Right lung (tissue), 10 donors: ENCODE measurements at places on chromosomes 5 and 9.

DNA sequence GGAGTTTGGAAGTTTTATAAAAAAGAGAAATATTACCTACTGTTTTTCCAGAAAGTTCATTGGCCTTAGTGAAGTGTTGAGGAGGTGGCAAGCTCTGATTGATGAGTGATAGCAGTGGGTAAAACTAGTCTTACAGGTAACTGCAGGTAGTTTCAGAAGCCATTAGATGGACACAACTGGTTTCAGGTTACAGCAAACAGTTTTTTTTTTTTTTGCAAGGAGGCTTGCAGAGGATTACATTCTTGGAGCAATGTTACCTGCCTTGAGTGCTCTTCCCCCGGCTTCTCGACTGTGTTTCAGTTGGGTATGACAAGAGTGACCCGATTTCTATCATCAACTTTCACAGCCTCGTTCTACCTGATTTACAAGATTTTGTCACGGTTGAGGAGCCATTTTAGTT, 333.4 kb downstream of the YTHDC2 start:
- DNase-seq: peak; percentile 5

- no peak for DNase-seq
Measured at GRCh38 chr5:175889910-175890684, 18.7 kb downstream of the CPLX2 start.

DNA sequence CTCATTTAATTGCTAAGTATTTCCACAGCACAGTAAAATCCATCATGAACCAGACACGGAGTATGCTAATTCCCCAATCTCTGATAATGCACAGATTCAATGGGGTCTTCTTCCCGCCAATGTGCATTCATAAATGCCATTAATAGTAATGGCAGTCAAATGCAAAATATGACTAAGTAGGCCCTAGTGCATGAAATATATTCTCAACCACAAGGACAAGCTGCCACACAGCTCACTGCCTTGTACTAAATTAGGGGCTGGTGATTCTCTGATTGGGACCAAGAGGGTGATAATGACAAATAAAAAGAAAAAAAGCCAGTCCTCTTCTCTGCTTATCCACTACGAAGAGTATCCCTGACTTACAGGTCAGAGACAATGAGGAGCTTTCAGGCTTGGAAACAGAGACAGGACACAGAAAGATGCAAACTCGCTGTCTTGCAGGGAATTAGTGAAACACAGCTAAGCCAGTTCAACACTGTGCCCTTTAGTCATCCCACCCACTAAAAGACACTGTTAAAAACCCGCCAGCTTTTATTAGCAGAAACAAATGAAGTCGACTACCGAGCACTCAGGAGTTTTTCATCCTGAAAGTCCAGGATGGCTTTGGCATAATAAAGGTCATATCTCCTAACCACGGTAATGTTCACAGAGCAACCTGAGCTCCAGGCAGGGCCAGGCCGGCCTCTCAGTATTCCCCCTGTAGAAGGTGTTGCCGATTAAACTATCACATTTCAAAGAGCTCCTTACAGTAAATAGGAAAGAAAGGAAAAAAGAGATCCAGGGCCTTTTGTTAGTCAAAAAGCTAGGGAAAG, 148.1 kb downstream of the EBF1 start:
- no peak for DNase-seq

GRCh38 chr5:96821260-96821916, 13.6 kb upstream of the ERAP1 start:
- no peak for DNase-seq

DNA sequence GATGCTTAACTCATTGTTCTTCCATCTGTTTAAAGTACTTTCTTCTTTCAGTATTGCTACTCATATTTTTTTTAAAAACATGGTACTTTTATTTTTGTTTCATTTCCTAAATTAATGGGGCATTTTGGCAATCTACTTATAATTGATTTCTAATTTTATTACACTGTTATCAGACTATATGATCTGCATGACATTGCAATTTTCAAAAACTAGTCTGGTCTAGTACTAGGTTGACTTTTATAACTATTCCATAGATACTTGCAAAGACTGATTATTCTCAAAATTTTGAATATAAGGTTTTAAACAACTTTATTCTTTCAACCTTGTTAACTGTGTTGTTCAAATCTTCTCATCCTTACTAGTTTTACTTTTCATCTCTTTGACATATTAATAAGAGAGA, 63.9 kb upstream of the MVB12B start:
- no peak for DNase-seq

GRCh38 chr5:92775711-92776615, 805.1 kb downstream of the NR2F1-AS1 start:
- DNase-seq: no peak

DNA sequence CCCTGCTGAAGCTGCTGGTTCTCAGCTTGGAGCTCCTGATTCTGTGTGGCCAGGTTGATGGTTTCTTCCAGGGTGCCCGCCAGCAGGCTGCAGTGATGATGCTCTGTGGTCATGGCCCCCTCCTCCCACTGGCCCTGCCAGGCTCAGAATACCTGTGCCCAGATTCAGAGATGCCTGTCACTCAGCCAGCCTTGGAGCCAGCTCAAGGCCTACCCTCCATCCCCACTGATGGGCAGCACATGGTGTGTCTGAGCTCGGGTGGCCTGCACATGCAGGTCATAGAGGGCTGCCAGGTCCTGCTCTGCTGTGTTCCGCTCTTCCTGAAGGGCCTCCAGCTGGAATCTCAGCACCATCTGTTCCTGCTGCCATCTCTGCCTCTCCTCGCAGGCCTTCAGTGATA, 5.4 kb downstream of the SLC35A4 start:
- DNase-seq: no peak

GRCh38 chr9:98522487-98522886, 186.2 kb downstream of the GABBR2 start:
- no peak for DNase-seq

DNA sequence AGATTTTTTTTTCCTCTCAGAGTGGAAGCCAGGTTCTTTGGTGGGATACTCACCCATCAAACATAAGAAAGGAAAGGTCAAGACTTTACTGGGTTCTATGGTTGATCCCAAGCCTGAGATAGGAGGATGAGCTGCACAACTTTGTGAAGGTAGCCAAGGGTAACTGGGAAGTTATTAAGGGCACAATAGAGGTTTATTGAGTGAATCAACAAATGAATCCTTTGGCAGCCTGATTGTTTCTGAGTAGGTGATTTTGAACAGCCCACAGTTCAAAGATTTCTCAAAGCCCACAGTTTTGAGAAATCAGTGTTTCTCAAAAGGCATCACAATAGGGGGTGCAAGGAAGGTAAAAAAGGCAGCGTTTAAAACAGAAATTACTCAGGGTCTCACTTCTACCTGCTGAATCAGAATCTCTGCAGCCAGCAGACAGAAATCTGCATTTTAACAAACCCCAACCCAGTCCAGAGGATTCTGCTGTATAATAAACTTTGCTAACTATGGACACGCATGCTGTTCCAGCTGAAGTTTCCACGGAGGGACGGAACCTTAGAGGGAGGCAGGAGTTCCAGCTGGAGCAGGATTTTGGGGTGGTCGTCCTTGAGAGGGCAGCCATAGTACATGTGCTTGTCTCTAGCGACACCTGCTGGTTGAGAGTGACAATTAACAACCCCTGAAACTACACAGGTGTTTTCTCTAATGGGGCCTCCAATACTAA, 32.7 kb upstream of the FSD1L start:
- DNase-seq: peak; percentile 53

DNA sequence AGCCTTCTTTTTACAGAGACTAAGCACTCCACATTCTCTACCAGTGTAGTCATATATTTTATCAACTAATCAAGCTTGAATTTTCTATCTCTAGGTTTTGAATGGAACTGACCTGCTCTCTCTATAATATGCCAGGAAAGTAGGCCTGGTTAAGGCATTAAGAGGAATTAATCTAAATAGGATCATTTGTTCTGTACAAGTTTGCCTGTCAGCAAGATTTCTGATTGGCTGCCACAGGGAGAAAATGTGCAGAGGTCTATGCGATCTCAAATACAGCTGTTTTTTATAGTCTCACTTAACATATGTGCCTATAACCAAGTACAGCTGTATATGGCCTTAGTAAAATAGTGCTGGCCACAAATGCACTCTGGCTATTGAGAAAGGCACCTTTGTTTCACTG, 418.8 kb downstream of the KDM4C start:
- no peak for DNase-seq

DNA sequence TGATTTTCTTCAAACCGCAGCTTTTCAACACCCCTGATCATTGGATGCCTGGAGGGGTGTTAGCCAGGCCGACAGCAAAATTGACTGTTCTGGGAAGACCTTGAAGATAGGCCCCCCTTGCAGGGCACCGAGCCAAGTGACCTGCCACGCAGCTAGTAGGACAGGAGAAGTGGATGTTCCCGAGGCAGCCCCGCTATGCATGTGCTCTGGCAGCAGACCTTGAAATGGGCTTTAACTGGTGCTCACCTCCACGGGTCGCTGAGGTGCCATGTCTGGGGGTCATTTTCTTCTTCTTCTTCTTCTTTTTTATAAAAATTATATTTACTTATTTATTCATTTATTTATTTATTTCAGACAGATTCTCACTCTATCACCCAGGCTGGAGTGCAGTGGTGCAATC, 12.6 kb downstream of the FGF18 start:
- no peak for DNase-seq

DNA sequence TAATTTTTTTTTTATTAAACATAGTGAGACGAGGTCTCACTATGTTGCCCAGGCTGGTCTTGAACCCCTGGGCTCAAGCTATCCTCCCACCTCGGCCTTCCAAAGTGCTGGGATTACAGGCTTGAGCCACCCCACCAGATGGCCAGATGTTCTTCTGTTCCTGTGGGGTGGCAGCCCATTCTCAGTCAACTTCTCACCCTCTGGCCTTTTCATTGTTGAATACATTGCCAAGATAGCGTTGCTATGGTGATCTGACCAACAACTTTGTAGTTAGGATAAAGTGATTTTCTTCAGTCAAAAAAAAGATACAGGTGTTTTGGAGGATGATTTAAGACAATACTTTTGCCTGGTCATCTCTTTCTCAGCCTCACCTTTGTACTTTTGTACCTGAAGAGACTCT, 109.1 kb downstream of the EGFLAM start:
- DNase-seq: no peak

- no peak for DNase-seq
Measured at GRCh38 chr9:68780720-68781119, 75.7 kb downstream of the PIP5K1B start.

DNA sequence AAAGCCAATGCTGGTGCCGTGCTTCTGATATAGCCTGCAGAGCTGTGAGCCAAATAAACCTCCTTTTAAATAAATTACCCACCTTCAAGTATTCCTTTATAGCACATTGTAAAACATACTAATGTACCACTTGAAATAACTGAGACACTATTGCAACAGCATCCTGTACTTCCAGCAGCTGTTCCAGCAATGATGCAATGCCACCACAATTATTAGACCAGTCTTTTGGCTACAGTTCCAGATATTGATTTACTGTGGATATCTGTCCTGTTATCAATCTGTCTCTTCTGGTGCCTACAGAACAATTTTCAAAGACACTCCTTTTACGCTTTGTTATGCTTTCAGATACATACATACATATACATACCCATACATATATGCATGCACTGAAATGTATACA, 567.9 kb downstream of the TAF11L14 start:
- peak; percentile 47 for DNase-seq

DNA sequence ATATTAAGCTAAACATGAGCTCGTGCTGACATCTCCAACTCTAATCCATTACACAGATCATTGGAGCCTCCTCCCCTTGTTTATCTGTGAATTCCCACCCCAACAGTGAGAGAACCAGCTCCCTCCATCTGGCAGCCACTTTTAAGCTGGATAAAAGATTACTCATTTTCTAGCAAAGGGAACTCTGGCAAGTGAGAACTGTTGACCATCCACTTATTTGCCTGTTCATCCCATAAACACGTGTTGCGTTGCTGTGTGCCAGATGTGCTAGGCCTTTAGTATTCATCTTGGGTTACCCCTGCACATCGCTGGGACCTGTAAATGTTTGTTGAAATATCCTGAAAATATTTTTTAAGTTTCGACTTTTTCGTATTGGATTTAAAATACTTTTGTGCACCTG, 2.4 kb upstream of the TOR1A start:
- no peak for DNase-seq

DNA sequence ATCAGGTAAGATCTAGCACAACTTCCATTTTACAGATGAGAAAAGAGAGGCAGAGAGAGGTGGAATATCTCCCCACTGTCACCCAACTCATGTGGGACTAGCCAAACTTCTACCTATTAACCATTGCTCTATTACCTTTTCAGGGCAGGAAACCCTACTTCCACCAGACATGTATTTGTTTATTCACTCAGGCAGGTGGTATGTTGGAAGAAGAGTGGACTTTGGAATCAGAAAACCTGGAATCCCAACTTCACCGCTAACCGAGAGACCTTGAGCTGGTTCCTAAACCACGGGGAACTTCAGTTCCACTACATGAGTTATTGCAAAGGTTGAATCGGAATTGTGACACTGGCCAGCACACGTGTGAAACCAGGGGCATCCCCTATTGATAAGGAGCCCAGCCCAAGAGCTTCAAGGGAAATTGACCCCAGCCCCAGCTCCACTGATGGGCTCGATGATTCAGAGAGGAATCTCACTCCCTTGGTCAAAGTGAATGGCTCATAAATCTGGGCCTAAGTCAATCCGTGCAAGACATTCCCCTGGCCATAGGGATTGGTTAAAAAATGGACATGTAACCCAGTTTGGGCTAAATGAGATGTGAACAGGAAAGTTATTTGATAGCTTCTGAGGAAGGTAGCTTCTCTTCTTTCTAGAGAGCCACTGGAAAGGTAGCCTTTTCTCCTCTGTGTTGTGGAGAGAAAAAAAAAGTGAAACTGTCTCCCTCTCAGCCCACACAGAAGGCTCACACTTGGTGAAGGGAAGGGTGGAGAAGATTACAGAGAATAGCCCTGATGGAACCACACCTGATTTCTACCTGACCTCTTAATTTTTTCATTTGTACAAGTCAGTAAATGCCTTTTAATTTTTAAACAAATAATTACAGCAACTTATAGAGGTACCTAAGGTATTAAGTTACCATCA, 5.5 kb upstream of the GLIS3 start:
- no peak for DNase-seq

- peak; percentile 64 for DNase-seq
Measured at GRCh38 chr5:65482736-65483545, 1.2 kb upstream of the ADAMTS6 start.

- DNase-seq: no peak
Measured at GRCh38 chr9:37201581-37201980, 81.2 kb downstream of the ZCCHC7 start.

- DNase-seq: no peak
Measured at GRCh38 chr5:65819905-65820240, 97.9 kb downstream of the NLN start.
